ENCODE measurements at places on chromosomes 4 and X.

GRCh38 chr4:1927675-1928074, 56.5 kb downstream of the NSD2 start:
- no peak for DNase-seq

- no peak for DNase-seq
Observed at GRCh38 chrX:69430785-69431184, 73.3 kb upstream of the NALF2 start.

- DNase-seq, result no peak
Observed at GRCh38 chrX:69257499-69258127, 92.4 kb upstream of the PJA1 start.

DNA sequence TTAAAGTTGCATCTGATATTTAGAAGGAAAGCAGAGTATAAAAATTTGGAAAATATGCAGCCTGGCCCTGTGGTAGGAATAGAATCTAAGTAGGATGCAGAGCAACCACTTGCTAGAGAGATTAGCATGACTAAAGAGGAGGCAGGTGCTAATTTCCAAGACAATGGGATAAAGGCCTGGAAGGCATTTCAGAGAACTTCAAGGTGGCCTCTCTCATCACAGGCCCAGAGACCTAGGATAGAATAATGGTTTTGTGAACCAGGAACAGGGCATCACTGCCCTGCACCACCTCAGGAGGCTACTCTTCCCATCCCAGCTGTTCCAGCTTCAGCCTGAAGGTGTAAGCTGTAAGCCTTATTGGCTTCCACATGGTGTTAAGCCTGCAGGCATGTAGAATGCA, 621.7 kb upstream of the HS3ST1 start:
- no peak for DNase-seq

DNA sequence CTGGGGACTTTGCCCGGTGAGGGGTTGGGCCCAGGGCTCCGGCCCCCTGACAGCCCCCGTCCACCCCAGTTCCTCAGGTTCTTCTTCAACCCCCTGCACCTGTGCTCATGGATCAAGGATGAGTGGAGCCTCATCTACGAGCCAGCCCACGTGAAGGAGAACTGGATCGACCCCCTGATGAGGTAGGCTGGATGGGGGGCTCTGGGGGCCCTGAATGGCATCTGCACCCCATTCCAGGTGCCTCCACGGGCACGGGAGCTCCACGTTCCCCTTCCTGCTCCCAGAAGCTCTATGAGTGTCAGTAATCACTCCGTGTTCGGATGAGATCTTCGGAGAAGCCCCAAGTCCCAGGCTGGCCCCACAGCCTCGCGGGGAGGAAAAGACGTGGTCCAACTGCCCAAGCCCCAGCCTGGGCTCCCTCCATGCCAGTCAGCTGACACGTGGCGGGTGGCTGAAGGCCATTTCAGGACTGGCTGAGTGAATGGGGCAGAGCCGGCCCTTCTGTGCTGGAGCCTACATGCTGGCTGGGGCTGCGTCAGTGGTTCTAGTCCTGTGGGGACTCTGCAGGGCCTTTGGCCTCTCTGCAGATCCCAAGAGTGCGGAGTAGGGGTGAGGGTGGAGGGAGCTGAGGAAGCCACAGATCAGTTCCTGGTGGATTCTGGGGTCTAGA, 24.4 kb downstream of the CFAP99 start:
- DNase-seq, result no peak

- DNase-seq, result no peak
Observed at GRCh38 chr4:169314906-169315305, 44.1 kb upstream of the SH3RF1 start.

- no peak for DNase-seq
Observed at GRCh38 chrX:48961585-48962091, 4.2 kb upstream of the OTUD5 start.

GRCh38 chrX:75547783-75548182, 24.9 kb upstream of the ZDHHC15 start:
- DNase-seq, result no peak

GRCh38 chr4:77015390-77015789, 60.4 kb downstream of the CCNI start:
- no peak for DNase-seq

GRCh38 chr4:101177154-101177553, 170.2 kb downstream of the PPP3CA start:
- DNase-seq, result no peak

DNA sequence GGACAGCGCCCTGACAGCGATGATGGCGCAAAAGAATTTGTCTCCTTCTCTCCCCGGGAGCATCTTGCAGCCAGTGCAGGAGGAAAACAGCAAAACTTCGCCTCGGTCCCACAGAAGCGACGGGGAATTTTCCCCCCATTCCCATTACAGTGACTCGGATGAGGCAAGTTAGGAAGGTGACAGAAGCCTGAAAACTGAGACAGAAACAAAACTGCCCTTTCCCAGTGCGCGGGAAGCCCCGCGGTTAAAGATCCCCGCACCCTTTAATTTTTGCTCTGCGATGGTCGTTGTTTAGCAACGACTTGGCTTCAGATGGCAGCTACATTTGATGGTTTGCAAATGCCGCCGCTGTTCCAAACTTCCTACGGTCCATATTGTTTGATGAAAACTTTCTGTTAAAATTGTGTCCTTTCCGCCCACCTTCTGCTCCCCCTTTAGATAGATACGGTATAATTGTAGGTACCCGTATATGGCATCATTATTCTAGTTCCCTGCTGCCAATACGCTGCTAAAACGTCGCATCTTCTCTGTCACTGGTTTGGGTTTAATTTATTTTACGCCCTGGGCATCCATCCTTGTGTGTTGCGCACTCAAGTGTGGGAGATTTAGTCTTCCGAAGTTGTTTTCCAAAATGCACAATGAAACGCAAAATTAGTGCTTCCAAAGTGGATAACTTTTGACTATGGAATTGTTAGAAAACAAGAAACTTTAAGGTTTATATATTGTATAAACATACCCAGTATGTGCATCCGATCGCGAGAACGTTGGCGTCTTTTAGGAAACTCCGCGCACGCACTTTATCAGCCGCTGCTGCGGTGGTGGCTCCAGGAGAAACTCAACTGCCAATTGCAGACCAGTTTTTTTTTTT, 1.5 kb downstream of the ATOH1 start:
- DNase-seq, result no peak

DNA sequence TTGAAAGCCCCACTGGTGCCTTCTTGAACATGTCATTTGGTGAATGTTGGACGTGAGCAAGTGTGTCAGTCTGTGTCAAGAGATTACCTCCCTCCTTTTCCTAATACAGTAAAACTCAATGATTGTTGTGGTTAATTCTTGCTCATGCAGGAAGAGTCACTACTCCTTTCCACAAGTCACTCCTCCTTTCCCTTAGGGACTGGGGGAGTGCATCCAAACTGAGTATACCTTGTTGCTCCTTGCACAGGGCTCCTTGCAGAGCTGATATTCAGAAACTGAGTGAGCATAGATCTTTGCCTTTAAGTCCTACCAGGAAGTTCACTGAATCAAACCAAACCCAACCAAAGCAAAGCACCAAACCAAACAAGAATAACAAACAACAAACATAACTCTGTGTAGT, 63.9 kb downstream of the GPR50 start:
- no peak for DNase-seq

DNA sequence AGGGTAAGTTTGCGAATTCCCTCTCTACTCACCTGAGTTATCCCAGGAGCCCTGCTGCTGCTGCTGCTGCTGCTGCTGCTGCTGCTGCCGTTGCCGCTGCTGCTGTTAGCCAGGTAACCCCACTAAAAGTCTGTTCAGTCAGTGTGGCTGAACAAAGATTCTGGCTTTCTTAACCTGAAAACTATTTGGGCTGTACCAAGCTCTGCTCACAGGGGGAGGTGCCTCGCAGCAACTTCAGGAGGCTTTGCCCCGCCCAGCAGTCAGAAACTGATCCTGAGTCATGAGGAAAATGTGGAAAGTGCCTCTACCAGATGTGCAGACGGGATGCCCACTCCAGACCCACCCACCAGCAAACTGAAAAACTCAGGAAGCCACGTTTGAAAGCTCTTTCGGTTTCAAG, at the start of gene CAPN6:
CAPN6 (minus strand) TSS at position 145 of the 400 bp plus-strand sequence. CDS start 6,547 bp downstream, outside the sequence.
- no peak for DNase-seq

DNA sequence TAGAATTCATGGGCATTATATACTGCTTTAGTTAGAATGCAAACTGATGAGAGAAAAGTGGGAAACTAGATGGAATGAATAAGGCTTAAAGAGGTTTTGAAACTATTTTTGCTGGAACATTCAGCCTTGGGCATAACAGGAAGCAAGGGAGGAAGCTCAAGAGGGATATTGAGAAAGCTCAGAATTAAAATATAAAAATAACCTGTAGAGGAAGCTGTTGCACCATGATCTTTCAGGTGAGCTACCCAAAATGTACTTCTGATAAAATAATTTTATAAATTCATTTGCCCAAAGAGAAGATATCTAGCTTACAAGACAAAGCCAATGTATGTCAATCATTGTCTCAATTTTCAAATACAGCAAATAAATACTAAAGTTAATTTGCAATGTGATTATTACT, 11.3 kb downstream of the GC start:
- no peak for DNase-seq

DNA sequence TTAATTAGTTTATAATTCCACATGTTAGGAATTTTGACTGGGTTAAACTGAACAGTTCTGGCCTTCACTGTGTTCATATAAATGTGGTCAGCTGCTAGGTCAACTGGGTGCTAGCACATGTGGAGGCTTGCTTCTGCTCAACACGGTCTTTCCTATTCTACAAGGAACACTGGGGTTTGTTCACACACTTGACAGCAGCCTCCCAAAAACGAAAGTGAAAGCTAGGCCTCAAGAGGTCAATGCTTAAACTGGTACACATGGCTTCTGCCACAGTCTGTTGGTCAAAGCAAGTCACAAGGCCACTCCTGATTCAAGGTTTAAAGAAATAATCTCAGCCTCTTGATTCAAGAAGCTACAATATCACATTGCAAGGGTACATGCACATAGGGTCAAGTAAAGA, 126.5 kb downstream of the QDPR start:
- no peak for DNase-seq

DNA sequence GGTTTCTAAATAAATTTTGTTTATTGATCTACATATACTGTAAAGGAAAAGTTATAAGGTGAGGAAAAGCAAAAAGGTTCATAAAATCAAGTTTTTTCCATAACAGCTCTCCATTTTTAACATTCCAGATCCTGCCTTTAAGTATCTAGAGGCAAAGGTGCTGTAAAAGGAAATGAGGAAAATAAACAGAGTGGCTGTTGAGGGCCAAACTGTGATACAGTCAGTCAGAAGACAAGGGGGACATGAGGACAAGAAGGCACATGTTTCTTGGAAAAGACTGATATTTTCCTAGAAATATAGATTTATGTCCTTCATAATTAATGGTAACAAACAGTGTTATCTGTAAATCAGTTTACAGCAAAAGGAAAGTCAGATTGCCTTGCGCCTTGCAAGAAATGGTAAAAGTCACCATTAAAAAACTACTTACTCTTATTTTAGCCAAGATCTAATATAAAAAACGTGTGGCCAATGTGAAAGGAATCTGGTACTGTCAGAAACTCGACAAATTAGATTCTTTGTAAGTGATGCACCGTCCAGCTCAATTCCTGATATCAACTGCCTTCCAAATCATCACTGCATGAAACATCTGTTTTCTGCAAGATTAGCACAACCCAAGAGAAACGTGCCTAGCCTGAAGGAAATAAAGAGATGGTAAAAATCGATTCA, 34.0 kb upstream of the VEGFD start:
- DNase-seq, result no peak

- no peak for DNase-seq
Observed at GRCh38 chr4:122643257-122643656, 22.4 kb upstream of the IL21 start.

GRCh38 chr4:130154901-130155300, 1058.9 kb downstream of the C4orf33 start:
- DNase-seq, result no peak

GRCh38 chr4:167918077-167918476, 174.3 kb upstream of the ANXA10 start:
- no peak for DNase-seq

GRCh38 chrX:68895341-68895755, 66.5 kb downstream of the EFNB1 start:
- no peak for DNase-seq
